ENCODE measurements at places on chromosomes 2 and 18.

- no peak overlapping the region for H3K27ac ChIP-seq
- H3K36me3 ChIP-seq, result no peaks in the 10 kb centered on the region
- no peak for DNase-seq
- no peak overlapping the region for H3K4me3 ChIP-seq
- no peaks in the 10 kb centered on the region for H3K4me1 ChIP-seq
Measured at GRCh38 chr2:148998165-148998830, 40.2 kb upstream of the LYPD6B start.

- DNase-seq, result no peak
- no peaks in the 10 kb centered on the region for H3K36me3 ChIP-seq
- no peak overlapping the region for H3K27ac ChIP-seq
Measured at GRCh38 chr18:68937029-68937599, 139.2 kb downstream of the CCDC102B start.

DNA sequence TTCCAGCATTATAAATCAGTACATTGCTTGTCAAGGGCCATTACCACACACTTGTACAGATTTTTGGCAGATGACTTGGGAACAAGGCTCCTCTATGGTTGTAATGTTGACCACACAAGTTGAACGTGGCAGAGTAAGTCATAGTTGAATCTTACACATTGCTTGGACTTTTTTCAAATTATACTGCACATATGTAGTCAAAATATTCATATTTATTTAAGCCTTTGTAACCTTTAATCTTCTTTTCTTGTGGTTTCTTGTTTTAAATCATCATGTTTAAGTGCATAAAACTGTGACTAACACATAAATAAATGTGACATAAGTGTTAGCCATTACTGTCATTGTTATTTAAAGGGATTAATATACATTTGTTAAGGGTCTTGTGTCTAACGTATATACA lies 52.1 kb upstream of the EPB41L5 start:
- no peaks in the 10 kb centered on the region for H3K27me3 ChIP-seq
- H3K4me3 ChIP-seq, result no peak overlapping the region
- no peaks in the 10 kb centered on the region for H3K4me1 ChIP-seq
- H3K27ac ChIP-seq, result no peak overlapping the region
- H3K36me3 ChIP-seq, result peaks cover 5% of the 10 kb centered on the region

GRCh38 chr2:55438391-55439100 lies 18.9 kb upstream of the CCDC88A start:
- H3K4me1 ChIP-seq, result no peaks in the 10 kb centered on the region
- no peak overlapping the region for H3K27ac ChIP-seq
- no peaks in the 10 kb centered on the region for H3K36me3 ChIP-seq
- DNase-seq, result no peak

DNA sequence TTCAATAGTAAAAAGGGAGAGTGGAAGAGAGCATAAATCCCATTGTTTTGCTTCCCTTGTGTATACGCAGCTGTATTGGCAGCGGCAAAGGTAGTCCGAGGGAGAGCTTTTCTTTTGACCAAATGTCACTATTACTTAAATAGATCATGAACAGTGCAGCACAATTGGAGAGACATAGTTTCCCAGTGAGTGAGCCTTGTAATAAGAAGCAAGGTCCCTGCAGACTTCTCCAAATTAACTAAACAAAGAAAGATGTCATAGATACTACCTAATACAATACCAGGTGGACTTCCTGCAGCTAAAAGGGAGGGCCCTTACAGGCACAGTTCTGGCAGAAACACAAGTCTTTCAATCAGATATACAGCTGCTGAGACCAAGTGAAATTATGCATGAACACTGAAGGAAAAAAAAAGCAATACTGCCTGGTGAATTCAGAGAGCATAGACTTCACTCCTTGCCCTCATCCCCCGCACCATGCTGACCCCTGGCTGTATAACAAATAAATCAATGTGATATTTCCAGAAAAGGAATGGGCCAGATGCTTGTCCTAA lies 404.7 kb upstream of the CDH2 start:
- no peak for DNase-seq
- no peaks in the 10 kb centered on the region for H3K27me3 ChIP-seq
- no peaks in the 10 kb centered on the region for H3K36me3 ChIP-seq
- H3K27ac ChIP-seq, result no peak overlapping the region
- H3K4me1 ChIP-seq, result no peaks in the 10 kb centered on the region

DNA sequence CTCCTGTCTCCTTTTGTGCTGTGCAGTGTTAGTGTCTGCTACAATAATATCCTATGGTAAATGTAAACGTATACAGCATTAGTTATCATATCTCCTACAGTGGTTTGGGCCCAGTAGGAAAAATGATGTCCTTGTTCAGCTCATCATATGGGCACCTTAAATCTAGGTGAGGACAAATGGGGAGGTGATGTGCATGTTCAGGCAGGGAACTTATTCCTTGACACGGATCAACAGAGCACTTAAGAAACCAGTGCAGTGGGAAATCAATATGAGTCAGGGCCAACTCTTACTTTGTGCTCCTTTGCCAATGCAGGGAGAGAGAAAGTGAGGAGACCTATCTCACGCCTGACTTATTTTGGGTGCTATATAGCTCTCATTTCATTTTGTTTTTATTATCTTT lies 76.4 kb downstream of the KLHL14 start:
- H3K4me3 ChIP-seq, result no peak overlapping the region
- H3K27ac ChIP-seq, result no peak overlapping the region
- H3K27me3 ChIP-seq, result no peaks in the 10 kb centered on the region
- H3K4me1 ChIP-seq, result no peaks in the 10 kb centered on the region
- no peak for DNase-seq
